NCI-H2081 treated with DMSO at 0.1 percent for 48 hours (cell line): ENCODE measurements at places on chromosomes 2 and 18.

GRCh38 chr2:234368861-234369261 is 128.0 kb downstream of the ARL4C start:
- peak; percentile 16 for DNase-seq

GRCh38 chr18:55083461-55083860 is 124.2 kb upstream of the CCDC68 start:
- no peak for DNase-seq

- no peak for DNase-seq
Measured at GRCh38 chr2:134020608-134021007, 233.3 kb upstream of the MGAT5 start.

DNA sequence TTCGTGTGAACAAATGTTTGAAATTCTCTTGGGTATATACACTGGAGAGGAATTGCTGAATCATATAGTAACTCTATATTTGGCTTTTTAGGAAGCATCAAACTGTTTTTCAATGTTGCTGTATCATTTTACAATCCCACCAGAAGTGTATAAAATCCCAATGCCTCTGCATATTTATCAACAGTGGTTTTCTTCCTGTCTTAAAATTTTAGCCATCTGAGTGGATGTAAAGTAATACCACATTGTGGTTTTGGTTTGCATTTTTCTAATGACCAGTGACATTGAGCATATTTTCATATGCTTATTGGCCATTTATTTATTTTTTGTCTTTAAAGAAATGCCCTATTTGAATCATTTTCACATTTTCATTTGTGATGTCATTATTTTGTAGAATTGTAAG is 22.8 kb upstream of the LRP1B start:
- no peak for DNase-seq

DNA sequence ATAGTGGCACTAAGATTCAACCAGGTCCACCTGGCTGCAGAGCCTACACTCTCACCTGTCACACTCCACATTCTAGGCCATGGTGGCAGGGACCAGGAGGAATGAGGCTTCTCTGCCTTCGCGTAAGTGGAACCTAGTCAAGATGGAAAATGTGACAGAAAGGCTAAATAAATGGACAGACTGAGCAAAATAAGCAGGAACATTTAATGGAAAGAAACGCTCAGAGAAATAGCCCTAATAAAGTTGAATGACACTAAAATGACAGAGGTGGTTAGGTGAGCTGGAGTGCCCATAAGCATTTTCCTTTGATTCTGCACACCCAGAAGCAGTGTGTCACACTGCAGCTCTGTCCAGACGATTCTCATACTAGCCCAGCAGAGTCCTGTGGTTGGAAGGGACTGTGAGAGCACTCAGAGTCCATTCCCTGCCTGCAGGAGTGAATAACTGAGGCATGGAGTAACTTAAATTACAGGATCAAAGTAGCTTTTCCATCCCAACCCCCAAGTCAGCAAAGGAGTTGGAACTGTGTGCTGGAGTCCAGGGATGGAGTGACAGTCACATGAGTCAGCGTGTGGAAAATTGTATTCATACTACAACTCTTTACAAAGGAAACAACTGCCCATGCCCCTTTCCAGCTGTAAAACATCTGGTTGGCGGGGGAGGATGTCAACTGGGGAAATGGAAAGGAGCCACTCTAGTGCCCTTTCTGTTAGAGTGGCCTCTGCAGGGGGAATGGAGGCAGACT is 105.4 kb upstream of the LGALSL start:
- DNase-seq: no peak

DNA sequence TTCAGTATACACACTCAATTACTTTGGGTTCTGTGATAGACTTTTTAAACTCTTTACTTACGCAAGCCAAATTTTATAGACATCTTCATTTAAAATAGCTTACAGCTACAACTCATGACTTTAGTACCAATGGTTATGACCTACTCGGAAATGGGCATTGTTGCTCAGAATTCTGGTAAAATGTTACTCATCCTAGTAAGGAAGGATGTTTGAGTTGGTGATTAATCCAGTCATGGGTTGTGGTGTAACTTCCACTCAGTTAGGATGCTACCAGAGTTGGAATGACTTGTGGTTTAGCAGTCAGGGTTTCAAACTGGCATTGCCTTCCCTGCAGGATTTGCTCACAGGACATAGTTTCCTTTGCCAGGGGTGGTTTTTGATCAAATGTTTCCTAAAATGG is 7.4 kb upstream of the NPC1 start:
- no peak for DNase-seq

DNA sequence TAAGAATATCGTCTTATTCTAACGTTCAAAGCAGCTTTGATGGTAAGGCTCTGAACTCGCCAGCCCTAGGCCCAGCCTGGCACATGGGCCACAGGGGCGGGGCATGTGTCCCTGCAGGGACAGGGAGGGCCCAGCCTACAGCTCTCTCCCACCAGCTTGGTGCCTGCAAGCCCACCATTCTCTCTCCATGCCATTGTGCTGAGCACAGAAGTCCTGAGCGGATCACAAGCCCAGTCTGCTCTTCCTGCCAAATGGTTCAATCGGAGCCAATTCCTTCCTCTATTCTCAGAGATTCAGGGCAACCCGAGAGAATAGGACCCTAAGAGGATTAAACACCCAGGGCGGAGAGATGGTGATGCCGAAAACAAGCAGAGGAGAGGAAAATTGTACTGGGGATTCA is 50.3 kb upstream of the APCDD1 start:
- no peak for DNase-seq

GRCh38 chr18:74528478-74528877 is 5.8 kb upstream of the CNDP1 start:
- DNase-seq: no peak

GRCh38 chr18:708096-708495 is 4.3 kb downstream of the ENOSF1 start:
- DNase-seq: no peak

DNA sequence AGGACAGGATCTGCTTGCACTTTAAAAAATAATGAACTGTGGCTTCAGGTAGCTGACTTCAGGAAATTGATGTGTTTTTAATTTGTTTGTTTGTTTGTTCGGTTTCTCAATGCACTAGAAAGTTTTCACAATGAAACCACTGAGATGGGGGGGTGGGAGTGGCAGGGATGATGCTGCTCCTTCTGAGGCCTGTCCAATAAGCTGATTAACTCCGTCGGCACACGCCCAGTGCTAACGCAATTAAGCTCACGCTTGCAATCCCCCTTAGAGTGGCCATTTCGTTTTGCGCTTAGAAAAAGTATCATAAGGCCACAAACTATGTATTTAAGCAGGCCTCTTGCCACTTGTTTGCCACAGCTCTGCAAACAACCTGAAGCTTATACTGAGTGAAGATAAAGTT is 12.5 kb upstream of the GPR39 start:
- no peak for DNase-seq

- DNase-seq: no peak
Measured at GRCh38 chr2:25237764-25238163, 69.4 kb upstream of the POMC start.

DNA sequence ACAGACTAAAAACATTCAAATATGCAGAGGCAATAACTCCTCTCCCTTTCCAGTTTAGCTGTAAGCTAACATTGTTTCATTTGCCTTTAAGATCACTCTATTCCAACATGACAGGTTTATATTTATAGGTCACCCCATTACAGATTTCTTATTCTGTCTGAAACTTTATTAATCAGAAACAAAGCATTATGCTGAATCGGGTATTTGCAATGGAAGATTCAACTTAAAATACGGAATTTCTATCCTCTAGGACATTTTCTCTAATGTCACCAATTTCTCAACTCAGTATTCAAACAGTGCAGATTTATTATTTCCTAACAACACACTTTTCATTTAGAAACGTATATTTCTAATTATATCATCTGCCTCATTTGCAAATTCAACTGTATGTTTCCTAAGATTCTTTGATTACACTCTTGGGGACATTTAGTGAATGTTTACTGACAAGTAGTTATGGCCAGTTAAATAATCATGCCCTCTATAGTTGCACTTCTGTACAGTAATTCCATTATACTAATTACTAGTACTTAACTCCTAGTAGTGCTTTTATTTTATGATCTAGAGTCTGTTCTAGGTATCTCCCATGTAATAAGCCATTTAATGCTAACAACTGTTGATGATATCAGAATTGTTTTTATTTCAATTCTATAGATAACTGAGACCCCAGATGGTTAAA is 358.1 kb downstream of the ERBB4 start:
- DNase-seq: no peak

DNA sequence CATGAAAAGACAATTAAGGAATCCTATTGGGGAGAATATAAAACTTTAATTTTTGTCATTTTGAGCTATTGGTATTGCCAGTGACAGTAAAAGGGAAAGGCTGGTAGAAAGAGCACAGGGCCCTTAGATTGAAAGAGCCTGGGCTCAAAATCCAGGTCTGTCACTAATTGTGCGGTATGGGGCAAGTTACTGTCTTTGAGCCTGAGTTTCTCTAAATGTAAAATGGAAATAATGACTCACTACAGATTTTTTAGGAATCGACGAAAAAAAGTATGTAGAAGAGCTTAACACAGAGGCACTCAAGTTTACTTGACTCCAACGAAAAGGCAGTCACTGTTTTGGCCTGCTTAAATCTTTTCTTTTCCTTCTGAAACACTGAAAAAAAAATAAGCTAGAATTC is 7.0 kb downstream of the NDUFV2 start:
- DNase-seq: no peak

DNA sequence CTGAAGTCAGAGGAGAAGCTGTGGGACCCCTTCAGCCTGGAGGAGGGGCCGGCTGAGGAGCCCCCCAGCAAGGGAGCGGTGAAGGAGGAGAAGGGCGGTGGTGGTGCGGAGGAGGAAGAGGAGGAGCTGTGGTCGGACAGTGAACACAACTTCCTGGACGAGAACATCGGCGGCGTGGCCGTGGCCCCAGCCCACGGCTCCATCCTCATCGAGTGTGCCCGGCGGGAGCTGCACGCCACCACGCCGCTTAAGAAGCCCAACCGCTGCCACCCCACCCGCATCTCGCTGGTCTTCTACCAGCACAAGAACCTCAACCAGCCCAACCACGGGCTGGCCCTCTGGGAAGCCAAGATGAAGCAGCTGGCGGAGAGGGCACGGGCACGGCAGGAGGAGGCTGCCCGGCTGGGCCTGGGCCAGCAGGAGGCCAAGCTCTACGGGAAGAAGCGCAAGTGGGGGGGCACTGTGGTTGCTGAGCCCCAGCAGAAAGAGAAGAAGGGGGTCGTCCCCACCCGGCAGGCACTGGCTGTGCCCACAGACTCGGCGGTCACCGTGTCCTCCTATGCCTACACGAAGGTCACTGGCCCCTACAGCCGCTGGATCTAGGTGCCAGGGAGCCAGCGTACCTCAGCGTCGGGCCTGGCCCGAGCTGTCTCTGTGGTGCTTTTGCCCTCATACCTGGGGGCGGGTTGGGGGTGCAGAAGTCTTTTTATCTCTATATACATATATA is 46.0 kb downstream of the BOLA3 start:
- no peak for DNase-seq

DNA sequence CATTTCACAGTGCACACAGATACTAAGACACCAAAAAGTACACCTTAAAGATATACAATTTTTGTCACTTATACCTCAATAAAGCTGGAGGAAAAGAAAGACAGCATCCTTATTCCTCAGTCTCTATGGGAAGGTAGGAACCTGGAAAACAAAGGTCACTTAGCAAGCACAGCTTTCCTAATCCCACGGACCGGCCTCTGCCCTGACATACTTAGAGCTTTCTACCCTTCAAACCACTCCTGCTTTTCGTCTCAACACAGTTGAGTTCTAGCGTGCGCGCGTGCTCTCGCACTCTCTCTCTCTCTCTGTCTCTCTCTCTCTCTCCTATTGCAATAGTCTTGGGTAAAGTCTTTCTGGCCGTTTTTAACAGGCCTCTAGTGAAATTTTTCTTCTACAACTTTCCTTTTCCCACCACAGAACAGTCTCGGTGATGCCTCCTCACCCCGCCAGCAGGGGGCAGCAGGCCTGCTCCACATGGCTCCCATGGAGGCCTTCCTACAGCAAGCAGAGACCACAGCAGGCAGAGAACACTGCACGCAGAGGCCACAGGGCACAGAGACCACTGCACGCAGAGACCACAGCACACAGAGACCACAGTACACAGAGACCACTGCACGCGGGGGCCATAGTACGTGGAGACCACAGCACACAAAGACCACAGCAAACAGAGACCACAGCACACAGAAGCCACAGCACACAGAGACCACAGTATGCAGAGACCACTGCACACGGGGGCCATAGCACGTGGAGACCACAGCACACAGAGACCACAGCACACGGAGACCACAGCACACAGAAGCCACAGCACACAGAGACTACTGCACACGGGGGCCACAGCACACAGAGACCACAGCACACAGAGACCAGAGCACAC is 106.9 kb downstream of the FBXO15 start:
- no peak for DNase-seq
